AML-193 (cell line): ENCODE measurements at places on chromosomes 2 and 18.

- DNase-seq: no peak
Observed at GRCh38 chr2:204973616-204974015, 428.3 kb downstream of the PARD3B start.

DNA sequence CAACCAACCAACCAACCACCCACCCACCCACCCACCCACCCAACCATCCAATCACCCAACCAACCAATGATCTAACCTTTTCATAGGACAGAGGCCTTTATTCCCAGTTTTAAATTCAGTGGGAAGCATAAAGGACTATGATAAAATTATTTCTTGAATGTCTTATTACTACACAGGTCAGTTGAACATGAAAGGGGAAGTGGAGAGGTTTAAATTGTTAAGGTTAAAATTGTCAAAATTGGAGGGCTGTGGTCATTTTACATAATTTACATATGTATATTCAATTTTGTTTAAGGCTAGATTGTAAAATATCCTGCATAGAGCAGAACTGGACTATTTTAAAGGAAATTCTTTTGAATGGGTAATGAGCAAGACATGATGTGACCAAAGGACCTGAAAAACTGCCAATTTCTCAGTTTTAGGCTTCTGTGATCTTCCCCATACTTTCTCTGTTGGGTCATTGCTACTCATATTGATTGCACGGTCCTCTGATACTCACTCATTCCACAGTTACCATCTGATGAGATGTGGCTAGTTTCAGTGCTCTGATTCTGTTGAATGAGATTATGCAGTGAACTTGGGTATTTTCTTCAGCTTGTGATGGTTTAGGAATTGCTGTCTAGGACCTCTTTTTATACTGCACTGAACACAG, 127.4 kb downstream of the PLCL1 start:
- DNase-seq: no peak

DNA sequence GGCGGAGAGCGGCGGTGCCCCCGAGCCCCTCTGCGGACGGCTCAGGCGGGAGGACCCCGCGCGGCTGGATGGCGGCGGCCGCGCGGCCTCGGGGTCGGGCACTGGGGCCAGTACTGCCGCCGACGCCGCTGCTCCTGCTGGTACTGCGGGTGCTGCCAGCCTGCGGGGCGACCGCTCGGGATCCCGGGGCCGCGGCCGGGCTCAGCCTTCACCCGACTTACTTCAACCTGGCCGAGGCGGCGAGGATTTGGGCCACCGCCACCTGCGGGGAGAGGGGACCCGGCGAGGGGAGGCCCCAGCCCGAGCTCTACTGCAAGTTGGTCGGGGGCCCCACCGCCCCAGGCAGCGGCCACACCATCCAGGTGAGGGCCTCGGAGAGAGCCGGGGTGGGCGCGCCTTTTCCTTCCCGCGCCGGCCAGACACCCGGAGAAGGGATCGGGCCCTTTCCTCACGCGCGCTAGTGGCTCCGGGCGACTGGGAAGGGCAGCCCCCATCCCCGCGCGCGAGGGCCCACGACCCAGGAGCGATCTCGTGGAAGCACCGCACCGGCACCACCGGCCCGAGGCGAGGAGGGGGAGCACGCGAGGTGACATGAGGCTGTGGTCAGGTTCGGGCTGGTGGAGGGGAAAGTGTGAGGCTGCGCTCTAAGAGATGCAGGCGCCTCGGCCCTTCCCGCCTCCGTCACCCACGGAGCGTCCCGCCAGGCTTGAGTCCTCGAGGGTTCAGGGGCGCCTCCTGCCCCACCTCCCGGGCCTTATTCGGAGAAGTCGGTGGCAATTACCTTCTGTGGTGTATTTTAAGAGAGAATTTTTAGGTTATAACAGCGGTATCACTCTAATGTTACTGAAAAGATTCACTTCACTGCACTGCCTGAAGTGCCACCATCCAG, 607 bp downstream of the LAMA3 start:
- DNase-seq: no peak

DNA sequence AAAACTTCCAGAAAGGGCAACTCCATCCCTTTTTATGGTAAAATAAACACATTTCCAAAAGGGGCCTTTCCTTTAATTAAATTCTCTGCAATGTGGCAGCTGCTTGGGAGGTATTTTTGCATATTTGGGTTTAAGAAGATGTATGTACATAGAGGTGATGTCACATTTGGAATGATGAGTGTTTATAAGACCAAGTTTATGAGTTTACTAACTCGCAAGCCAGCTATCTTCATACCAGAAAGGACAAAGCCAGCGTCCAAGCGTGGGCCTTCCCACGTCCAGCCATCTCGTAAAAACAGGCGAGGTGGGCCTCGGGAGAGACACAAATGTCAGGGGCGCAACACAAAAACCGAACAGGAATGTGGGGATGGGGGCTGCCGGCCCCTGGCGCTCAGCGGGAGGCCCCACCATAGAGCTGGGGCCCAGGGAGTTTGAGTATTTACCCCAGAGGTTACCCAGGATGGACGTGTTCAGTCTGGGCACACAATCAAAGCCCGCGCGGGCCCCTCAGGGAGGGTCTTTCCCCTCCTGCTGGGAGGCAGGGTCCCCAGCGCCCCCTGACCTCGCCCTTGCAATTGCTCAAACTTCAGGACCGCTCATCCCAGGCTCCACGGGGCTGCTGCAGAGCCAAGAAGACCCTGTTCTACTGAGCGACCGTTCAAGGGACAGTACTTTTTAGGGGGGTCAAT, 137.3 kb downstream of the TWIST2 start:
- no peak for DNase-seq

DNA sequence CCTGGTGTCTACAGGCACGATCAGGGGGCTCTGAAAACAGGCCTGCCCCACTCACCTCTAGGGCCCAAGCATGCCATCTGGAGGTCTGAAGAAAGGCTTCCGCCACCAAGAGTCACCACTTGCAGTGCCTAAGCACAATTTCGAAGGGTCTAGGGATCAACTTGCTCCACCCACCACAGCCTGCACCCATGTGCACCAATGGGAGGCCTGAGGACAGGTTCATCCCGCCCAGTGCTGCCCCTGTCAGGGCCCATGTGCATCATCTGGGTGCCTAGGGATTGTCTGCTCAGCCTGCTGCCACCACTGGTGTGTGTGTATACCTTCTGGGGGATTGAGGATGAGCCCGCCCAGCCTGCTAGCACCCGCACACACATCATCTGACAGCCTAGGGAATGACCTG, 121.0 kb upstream of the ACVR1C start:
- DNase-seq: no peak

DNA sequence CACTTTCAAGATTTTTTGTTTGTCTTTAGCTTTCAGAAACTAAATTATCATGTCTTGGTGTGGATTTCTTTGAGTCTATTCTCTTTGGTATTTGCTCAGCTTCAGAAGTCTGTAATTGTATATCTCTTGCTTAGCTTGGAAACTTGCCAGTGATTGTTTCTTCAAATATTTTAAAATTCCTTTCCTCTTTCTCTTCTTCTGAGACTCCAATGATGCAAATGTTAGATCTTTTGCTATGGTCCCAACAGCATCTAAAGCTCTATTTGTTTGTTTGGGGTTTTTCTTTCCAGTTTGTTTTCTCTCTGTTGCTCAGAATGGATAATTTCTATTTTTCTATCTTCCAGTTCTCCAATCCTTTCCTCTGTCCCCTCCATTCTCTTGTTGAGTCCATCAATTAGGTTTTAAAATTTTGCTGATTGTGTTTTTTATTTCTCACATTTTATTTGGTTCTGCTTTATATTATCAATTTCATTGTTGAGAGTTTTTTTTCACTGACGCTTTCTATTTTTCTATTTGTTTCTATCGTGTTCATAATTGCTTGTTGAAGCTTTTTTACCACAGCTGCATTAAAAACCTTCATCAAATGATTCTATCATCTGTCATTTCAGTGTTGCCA, 81.5 kb upstream of the DAPL1 start:
- no peak for DNase-seq

- no peak for DNase-seq
Observed at GRCh38 chr2:80365762-80366161, 61.2 kb upstream of the LRRTM1 start.

- no peak for DNase-seq
Observed at GRCh38 chr18:50855976-50856757, 22.8 kb upstream of the ME2 start.

DNA sequence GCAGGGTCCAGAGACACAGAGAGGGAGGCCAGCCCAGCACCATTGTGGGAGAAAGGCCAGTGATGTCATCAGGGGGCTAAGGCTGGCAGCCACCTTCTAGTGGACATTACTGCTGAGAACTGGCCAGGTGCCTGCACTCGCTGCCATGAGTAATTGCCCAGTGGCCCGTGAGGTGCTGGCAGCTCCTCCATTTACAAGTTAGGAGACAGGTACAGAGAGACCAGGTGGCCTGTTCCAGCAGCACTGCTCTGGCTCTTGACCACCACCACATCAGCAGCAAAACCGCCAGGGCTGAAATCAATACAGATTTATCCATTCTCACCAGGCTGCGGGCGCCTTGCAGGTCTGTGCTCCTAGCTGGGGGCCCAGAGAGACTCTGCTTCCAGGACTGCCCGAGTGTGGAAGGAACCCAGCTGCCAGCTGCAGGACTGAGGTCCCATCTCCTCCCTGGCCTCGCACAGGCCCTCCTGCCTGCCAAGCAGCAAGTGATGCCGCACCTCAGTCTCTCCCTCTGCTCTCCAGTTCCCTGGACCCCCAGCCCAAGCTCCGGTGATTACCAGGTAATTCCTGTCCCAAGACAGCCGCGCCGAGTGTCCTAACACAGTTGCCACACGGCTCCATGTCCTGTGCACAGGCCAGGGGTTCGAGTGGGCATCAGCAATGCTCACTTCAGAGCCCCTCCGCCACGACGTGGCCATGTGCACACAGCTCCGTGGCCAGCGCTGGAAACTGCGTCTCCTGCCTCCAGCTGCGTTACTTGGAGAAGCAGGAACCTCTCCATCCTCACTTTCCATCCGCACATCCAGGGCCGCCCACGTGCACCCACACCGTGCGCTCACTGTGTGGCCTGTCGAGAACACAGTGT, 101.0 kb upstream of the CTDP1 start:
- no peak for DNase-seq

DNA sequence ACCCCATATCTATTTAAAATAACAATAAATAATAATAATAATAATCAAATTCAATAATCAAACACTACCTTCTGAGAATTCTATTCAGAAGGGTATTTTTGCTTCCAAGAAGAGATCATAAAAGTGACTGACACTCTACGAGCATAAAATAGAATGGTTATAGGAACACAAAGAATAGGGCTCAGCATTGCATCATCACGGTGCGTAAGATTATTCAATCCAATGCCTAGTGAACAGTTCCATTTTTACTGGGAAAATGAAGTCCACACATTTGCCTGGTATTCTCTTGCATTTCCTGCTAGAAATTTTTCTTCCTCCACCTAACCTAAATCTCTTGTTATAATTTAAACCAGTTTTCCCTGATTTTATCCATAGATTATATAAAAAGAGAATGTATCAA, 55.8 kb downstream of the AP1S3 start:
- DNase-seq: no peak

DNA sequence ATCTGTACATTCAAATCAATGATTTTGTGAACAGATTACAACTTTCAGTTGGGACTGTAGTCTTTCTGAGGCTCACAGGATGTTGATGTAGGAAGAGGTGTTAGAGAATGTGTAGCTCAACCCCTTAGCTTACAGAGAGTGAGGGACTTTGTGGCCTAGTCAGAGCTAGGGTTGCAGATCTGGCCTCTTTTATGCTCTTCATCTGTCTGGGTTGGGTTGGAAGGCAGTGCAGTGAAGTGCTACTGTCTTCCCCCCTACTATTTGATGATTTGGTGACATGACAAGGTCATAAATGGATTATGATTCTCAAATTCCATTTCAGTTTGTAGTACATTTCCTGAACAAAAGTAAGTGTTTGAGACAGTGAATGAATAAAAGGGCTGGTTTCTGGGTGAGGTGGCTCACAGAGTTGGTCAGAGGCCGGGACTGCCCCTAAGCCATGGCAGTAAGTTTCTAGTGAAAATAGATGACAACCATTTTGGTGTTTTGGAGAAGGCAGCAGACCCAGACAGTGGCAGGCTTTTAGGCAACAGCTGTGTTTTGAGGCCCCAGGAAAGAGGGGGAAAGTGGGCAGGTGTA, 21.6 kb downstream of the MAP4K4 start:
- no peak for DNase-seq

GRCh38 chr2:46485002-46485401, 5.6 kb downstream of the TMEM247 start:
- no peak for DNase-seq

- DNase-seq: no peak
Observed at GRCh38 chr2:190180313-190181122, 118.0 kb upstream of the MSTN start.

GRCh38 chr2:114238910-114239559, 203.4 kb upstream of the DPP10 start:
- no peak for DNase-seq

DNA sequence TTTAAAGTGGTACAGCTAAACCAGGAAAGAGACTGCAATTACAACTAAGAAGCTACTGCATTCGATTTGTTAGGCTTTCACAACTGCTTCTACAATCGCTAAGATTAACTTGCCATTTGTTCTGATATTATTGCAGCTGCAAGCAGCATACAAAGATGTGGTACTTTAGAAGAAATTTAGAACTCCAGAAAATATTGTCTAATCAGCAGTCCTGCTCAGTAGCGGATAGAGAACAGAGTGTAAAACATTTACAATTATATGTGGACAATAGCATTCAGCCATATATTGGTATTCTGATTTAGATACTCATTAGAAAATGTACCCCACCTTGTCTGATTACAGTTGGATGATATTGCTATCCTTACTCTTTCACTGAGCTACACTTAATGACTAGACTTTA, 265.3 kb downstream of the DCC start:
- DNase-seq: no peak

GRCh38 chr2:101770726-101771125, 73.2 kb downstream of the MAP4K4 start:
- peak; percentile 59 for DNase-seq

GRCh38 chr2:206614811-206615210, 27.5 kb upstream of the FAM237A start:
- DNase-seq: no peak

DNA sequence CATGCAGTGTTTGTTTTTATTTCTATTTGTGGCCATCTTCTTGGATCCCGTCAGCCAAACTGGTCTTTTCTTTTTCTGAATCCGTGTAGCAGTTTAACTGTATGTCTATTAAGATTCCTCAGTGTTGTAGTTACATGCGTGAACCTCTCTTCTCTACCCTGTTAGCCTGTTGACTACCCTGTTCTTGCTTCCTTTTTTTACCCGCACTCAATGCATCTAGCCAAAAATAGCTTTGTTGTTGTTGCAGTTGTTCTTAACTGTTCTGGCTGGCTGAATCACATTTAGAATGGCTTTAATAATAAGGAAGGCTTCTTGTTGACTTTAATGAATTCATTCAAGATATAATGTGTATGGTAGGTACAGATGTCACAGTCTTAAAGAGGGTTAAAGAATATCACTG, 137.1 kb downstream of the LCLAT1 start:
- DNase-seq: no peak

DNA sequence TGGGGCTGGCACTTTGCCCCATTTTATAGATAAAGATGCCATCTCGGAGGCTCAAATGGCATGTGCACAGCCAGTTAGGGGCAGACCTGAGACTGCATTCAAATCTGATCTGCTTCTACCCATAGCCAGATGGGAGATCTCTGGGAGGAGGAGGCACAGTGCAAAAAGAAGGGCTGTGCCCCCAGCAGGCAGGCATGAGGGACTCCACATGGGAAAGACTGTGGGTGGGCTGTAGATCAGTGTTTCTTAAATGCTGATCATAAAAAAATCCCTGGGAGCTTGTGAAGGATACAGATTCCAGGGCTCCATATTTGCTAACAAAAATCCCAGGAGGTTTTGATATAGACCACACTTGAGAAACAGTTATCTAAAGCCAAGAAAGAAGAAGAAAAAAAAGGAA, 15.2 kb downstream of the PAX8 start:
- no peak for DNase-seq
